ENCODE measurements at places on chromosomes 16 and 17.

- no peak for DNase-seq
These were observed 29.3 kb downstream of the DYNLRB2 start for GRCh38 chr16:80570106-80570478.

DNA sequence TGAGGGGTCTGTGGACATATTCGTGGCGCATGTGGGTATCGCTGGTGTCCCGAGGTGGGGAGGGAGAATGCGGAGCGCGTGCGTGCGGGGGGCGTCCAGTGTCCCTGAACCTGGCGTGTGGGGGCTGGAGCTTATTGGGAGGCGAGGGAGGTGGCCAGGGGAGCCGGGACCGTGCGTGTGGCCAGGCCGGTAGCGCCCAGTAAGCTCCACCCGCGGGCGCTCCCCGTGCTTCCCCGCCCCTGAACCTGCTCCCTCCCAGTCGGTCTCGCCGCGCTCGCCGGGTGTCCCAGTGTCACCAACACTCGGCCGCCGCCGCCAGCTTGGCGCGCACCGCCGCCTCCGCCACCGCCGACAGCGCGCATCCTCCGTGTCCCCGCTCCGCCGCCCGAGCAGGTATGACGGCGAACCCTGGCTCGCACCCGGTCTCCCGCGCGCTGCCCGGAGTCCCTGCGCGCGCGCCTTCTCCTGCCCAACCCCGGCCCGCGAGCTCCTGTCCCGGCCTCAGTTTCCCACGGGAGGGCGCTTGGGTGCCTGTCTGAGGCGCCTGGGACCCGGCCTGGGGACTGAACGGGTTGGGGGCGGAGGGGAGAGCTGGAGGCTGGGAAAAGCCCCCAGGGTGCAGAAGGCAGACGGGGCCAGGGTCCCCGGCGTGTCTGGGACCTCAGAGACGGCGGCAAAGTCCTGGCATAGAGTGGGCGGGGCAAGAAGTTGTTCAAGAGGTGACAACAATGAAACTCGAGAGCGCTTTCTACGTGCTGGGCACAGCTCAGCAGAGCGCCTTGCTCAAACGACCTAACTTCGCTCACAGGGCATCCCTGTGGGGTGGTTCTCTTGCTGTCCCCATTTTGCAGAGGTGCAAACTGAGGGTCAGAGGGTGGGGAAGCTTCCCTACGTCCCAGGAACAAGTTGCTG is at the start of gene SCNN1B:
SCNN1B (plus strand) TSS at position 258 of the 912 bp plus-strand sequence. CDS start 46,298 bp downstream, outside the sequence.
- DNase-seq = no peak

DNA sequence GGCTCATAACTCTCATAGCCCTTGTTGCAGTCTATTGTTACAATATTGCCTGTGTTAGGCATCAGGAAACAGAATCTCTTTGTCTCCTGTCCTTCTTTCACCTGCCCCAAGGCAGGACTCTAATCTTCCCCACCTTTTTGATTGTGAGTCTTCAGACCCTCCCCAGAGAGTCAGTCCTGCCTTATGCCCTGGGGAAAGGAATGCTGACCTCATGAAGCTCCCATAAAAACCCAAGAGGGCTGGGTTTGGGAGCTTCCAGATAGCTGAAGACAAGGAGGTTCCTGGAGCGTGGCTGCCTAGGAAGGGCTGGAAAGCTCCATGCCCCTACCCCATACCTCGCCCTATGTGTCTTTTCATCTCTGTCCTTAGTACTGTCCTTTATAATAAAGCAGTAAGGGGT is 688.8 kb downstream of the WWOX start:
- DNase-seq = no peak

- DNase-seq = peak; percentile 67
These were observed 25.2 kb upstream of the USP36 start for GRCh38 chr17:78865682-78866390.

- no peak for DNase-seq
These were observed 8.1 kb downstream of the ZZEF1 start for GRCh38 chr17:4134721-4135120.

DNA sequence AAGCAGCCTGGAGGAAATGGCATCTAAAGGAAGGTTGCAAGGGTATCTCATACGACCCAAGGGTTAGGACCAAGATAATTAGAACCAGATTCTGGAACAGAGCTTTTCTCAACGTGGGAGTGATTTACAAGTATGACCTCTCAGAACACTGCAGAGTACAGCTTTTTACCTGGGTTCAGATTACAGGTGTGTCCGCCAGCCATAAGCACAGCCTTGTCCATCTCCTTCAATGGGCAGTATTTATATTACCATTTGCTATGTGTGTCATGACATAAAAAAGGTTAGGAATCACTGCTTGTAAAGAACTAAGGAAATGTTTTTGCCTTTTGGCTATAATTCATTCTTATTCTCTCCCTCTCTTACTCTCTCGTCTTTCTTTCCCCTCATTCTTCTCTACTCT is 36.7 kb downstream of the MYO1D start:
- no peak for DNase-seq

DNA sequence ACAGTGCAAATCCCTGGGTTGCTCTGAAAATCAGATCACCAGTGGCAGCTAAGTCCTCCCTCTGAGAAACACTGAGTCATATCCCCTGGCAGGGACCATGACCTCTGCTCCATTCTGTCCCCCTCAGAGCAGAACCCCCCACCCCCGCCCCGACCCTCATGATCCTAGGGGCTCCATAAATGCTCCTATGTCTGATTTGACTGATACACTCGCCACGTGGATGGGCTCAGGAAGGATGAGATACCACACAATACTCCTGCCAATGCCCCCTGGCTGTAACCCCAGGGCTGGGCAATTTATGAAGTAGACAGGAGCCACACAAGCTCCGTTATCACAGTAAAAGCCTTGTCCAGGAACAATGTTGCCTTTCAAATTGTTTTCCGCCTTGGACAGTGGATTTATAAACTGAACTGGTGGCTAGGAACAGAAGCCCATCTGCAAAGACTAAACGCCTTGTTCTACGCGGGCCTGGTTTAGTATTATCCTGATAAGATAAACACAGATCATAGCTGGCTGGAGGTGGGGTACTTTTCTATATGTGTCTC is 394.8 kb downstream of the SLC39A11 start:
- no peak for DNase-seq

DNA sequence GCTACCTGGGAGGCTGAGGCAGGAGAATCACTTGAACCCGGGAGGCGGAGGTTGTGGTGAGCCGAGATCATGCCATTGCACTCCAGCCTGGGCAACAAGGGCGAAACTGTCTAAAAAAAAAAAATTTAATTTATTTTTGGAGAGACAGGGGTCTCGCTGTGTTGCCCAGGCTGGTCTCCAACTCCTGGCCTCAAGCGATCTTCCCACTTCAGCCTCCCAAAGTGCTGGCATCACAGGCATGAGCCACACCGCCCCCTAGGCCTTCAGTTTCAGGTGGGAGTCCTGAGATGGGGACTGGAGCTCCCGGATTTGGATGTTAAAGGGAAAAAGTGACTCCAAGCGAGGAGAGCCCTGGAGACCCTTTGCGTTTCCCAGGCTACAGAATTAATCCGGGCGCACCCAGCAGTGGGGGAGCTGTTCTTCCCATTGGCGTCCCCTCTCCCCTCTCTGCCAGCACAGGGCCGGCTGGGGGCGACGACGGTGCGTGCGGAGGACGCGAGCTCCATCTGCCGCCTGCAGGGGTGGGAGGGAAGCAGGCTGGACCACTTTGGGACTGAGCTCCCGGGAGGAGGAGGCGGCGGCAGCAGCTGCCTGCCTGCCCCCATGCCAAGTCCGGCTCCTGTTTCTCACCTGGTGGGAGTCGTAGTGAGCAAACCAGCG is 49.3 kb upstream of the USP7 start:
- no peak for DNase-seq

DNA sequence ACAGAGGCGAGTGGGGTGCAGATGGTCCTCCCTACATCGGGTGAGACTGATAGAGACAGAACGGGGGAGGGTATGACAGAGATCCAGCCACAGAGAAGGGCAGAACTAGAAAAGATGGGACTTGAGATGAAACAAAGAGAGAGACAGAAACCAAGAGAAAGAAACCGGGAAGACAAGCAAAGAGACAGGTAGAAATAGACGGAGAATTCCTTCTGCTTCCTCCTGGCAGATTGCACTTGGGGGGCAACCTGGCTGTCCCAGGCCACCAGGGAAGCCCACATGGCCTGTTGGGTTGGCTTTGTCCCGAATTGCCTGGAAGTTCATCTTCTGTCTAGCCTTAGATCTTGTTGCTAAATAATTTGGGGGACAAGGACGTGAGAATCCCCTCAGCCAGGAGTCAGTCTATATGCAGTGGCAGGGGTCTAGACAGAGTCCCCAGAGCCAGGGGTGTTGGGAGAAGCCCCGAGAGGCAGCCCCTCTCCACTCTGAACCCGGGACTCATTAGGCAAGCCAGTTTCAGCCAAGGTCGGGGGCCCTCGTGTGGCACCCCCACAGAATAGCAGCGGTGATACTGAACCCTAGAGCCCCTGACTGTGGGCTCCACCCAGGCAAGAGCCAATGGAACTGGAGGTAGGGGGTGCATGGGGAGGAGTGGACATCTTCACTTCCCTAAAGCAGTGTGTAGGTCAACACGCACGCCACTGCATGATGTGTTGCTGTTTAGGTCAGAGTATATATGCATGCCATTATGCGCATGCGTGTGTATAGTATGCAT is 627 bp upstream of the TSPOAP1 start:
- DNase-seq = peak; percentile 86

DNA sequence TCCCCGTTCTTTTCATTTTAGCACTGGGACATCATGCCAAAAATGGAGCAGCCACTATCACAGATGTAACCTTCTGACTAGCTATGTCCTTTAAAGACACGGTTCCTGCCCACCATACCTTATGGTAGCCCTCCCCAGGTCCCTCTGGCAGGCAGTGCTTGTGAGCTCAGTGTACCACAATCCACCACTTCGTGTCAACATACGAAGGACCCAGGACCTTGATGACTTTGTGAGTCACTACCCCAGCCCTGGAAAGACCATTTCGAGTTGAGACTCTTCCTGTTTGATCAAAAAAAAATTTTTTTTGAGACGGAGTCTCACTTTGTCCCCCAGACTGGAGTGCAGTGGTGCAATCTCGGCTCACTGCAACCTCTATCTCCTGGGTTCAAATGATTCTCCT is 21.0 kb upstream of the FLCN start:
- DNase-seq = no peak

DNA sequence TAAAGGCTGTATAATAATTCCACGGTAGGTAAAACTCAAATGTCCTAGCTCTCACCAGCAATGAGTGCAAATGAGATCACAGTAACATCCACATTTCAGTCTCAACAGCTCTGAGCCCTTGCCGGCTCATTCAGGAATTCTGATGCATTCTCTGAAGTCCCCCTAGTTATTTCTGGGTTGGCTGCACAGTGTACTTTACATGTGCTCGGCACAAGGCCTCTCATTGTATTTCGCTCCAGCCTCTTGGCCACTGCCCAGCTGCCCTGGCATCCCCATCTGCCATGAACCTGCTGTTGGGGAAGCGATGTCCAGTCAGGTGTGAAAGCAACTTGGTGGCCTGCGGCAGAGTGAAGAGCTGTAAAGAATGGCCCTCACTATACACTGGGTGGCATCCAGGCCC is 14.3 kb downstream of the PRCD start:
- no peak for DNase-seq

- DNase-seq = peak; percentile 32
These were observed 4.6 kb upstream of the CLDN9 start for GRCh38 chr16:3007957-3008689.
